LoVo (cell line): ENCODE measurements at places on chromosomes 6 and 20.

DNA sequence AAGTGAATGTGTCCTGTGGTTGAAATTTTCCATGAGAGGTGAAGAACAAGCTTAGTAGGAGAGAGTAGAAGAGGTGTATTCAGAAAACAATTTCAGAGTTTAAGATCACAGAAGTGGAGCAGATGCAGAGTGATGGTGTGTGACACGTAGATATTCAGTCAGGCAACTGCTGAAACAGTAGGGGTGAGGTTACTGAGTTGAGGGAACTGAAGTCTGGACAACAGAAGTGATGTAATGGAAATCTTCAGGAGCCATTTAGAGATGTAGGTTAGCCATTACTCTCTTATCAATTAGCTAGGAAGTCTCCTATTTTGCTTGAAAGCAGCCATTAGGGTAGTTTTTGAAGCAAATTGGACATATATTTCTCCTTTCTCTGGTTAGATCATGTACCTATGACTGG is 584.4 kb downstream of the PKHD1 start:
- no peak for DNase-seq

DNA sequence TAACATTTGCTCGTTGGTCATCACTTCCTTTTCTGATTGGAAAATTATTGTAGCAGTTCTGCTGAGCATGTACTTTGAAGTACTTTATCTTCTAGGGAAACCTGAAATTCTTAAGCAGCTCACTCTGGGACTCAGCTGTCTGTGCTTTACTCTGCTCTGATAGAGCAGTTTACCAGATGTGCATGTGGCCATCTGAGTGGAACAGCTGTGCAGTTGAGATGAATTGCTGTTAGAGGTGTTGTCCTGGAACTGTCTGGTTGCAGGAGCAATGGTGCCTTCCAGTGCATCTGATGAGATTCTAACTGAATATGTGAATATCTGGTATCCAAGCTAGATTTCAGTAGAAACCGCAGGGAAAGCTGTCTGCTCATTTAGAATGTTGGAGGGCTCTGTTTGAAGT is 27.2 kb downstream of the PANK2 start:
- no peak for DNase-seq

- no peak for DNase-seq
Observed at GRCh38 chr6:108985301-108985700, 109.3 kb downstream of the SESN1 start.

DNA sequence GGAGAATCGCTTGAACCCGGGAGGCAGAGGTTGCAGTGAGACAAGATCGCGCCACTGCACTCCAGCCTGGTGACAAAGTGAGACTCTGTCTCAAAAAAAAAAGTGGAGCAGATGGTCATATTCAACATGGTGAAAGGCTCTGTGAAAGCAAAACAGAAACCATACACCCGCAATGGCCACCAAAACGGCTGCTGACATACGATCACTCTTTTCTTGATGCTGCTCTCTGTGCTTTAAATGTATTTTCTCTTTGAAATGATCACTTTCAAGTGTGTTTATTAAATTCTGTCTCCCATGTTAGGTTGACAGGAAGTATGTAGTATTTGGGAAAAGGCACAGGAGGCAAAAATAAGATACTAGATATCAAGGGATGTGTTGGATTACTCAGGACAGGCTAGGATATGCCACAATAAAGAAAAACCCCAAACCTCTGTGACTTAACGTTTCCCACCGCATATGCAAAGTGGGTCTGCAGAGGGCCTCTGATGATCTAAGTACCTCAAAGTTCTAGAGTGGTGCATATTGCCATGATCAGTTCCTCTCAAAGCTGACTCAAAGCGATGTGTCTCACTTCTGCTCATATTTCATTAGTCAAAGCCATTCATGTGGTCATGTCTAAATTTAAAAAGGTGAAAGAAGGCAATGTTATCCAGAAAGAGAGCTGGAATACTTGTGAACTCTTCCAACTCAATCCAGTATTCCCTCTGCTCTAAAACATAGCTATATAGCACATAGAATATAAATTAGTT is 155.1 kb upstream of the SOX4 start:
- DNase-seq, result no peak

GRCh38 chr6:56957856-56958255 is 2.9 kb downstream of the BEND6 start:
- DNase-seq, result no peak

DNA sequence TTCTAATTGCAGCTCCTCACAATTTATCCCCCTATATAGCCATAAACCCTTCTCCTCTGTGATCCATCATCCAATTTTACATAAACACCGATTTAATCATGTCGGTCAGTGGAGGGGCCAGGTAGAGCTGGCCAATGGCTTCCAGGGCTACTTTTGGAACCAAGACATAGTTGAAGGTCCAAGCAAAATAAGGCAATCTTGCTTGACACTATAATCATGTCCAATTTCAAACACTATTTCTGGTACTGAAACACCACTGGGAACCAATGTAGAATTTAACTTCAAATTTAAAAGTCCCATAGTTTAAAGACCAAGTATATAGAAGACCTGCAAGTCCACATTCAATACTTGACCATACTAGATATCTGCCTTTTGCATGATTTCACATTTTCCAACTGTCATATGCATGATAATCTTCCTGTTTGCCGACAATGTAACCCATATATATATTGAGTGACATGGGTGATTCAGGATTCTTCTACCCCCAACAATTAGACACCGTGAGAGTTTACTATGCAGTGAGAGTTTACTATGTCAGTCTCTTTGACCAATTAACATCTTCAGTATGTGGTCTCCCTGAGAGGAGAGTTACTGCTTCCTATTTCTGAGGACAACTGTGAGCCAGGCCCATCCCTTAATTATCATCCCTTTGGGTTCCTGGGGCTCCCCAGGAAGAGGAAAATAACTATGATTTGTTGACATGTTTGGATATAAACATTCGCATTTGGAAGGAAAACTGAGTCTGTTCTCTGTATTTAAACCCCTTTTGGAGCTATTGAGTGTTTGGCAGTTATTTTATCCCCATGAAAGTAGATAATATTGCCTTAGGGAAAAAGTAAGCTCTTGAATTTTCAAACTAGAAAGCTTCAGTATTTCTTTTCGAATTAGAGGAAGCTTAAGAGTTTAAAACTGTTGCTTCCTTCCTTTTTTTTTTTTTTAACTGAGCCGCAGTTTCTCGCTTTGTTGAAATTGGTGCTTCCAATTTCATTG is 31.8 kb downstream of the SAMD3 start:
- DNase-seq, result no peak

- no peak for DNase-seq
Observed at GRCh38 chr6:2693231-2693630, 57.5 kb downstream of the MYLK4 start.

DNA sequence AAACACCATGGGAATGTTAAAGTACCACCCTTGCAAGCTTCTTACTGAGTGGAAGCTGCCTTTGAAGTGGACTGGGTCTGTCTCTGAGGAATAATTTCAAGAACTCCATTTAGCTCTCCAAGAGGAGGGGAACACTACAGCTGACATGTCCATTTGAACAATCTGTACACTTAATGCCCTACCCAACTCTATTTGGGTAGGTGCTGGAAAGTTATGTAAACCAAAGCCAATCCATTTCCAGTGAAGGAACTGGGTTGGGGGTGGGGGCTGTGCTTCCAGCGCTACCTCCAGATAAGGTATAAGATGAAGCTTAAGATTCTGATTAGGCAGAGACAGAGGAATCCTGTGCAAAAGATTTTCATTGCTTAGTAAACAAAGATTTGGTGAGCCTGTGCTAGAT is 122.0 kb downstream of the TCP11 start:
- DNase-seq, result no peak

DNA sequence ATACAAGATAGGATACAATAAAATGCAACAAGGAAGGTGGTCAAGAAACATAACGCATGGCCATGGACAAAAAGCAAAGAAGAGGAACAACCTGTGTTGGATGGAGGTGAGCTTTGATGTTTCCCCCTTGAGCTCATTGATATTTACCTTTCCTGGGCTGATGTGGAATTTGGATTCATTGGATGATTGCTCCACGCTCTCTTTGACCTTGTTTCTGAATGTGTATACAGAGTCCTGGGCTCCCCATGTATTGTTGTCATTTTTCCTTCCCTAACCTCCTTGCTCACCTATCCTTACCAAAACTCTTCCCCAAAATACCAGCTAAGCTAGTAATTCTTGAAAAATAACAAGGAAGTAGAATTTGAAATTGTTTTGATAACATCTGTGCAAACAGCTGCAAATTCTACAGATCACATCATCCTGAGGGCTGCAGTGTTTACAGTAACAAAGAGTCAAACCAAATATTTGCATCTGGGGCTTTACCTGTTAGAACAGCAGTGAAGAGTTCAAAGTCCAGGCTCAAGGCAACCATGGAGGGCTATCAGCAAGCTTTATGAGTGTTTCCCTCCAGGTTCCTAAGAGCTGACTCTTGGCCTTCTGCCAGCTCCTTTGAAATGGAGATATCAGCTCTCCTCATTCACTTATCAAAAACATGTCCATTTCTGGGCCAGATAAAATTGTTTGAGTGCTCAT is 214.3 kb upstream of the MARCKS start:
- DNase-seq, result peak; percentile 95

- DNase-seq, result no peak
Observed at GRCh38 chr6:108243836-108244235, 17.0 kb downstream of the SNX3 start.

DNA sequence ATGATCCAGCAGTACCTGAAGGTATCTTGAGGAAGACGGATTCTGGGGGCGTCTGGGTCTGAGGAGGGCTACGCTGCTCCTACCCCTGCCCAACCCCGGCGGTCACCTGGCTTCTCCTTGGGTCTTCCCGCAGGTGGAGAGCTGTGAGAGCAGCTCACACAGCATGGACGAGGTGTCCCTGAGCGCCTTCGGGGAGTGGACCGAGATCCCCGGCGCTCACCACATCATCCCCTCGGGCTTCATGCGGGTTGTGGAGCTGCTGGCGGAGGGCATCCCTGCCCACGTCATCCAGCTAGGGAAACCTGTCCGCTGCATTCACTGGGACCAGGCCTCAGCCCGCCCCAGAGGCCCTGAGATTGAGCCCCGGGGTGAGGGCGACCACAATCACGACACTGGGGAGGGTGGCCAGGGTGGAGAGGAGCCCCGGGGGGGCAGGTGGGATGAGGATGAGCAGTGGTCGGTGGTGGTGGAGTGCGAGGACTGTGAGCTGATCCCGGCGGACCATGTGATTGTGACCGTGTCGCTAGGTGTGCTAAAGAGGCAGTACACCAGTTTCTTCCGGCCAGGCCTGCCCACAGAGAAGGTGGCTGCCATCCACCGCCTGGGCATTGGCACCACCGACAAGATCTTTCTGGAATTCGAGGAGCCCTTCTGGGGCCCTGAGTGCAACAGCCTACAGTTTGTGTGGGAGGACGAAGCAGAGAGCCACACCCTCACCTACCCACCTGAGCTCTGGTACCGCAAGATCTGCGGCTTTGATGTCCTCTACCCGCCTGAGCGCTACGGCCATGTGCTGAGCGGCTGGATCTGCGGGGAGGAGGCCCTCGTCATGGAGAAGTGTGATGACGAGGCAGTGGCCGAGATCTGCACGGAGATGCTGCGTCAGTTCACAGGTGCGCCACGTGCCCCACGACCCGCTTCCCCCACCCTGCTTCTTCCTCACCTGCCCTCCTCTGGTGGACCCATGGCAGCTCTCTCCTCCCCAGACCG is 166.9 kb upstream of the RNF24 start:
- DNase-seq, result no peak

DNA sequence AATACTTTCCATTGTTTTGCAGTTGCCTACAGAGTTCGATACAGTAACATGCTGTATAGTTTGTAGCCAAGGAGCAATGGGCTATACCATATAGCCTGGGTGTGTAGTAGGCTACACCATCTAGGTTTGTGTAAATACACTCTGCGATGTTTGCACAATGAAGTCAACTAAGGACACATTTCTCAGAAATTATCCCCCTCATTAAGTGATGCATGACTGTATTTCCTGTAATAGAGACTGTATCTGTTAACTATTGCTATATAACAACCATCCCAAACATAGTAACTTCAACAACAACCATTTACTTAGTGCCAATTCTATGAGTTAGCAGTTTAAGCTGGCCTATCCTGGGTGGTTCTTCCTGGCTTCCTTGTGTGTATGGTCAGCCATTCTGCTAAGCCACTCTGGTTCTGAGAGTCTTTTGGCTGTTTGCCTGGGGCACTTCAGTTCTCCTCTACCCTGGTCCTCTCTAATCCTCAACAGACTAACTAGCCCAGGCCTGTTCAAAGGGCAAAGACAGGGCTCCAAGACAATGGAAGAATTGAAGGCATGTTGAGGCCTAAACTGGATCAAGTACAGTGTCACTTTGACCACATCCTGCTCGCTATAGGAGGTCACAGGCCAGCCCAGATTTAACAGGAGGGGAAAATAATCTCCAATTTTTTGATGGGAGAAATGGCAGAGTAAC is 124.0 kb downstream of the PLCB1 start:
- DNase-seq, result no peak

- DNase-seq, result peak; percentile 51
Observed at GRCh38 chr6:7640607-7641577, 50.9 kb downstream of the SNRNP48 start.

DNA sequence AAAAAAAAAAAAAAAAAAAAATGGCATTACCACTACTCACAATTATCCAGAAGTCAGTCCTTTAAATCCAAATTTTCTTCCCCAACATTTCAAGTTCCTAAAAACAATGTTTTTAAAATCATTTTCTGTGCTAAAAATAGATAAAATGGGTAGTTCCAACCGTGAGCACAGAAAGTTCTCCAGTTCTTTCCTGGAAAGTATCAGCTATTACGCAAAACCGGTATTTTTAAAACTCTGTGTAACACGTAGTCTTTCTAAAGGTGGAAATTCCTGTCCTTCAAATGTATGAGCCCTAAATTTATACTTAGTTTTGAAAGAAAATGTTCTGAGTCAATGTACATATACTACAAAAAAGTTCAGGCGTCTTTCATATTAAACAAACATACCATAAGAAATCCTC is 83.5 kb upstream of the SCAF8 start:
- no peak for DNase-seq

DNA sequence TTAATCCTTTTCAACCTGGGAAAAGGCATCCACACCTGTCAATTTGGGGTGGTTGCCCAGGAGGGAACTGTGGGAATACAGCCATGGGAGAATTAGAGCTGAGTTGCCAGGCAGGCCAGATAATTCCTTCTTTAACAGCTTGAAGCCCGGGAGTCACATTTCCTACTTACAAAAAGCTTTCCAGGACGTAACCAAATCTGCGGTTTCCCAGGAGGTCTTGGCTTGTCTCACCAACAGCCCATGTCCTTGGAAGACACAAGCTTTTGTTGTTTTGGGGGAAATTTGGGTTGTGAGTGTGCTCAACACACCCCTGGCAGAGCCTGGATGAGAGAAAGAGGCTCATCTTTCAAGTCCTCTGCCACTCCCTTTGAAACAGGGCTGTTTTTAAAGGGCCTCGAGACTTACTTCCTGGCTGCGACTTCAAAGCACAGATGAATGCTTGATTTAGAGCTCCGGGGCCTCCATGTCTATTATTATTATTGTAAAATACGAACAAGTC is 465.9 kb upstream of the BTBD3 start:
- no peak for DNase-seq

DNA sequence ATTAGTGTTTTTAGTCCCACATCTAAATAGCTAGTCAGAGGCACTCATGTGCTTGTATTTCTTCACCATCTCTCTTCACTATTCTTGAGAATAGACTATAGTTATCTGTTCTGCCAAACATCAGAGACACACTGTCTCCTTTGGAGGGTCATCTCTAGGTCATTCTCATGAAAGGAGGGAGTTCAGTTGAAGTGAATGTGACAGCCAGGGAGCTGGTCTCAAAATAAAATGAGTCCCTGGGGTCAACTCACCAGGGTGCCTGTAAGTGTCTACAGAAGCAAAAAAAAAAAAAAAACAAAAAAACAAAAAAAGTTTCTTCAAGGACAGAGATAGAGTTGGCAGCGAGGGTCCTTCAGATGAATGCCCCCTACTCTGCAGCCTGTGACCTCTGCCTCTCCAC is 171.0 kb downstream of the ID4 start:
- DNase-seq, result no peak
